ENCODE measurements at places on chromosomes 12 and 14.

DNA sequence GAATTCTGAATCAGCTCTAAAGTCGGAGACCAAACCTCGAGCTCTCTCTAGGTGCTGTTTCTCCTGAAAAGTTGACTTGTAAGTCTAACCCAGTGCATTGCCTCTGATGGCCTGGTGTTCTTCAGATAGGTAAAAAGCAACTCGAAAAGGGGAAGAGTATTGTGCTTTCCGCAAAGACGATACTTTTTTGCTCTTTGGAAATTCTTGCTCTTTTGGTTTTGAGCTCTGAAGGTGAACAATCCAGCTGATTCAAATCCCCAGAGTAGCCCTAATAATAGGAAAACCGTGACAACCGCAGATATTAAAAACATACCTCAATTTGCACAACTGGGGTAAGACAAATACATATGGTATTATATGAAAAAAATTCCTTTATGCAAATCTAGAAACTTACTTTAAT, 447.4 kb downstream of the RAD51B start:
- DNase-seq: no peak

DNA sequence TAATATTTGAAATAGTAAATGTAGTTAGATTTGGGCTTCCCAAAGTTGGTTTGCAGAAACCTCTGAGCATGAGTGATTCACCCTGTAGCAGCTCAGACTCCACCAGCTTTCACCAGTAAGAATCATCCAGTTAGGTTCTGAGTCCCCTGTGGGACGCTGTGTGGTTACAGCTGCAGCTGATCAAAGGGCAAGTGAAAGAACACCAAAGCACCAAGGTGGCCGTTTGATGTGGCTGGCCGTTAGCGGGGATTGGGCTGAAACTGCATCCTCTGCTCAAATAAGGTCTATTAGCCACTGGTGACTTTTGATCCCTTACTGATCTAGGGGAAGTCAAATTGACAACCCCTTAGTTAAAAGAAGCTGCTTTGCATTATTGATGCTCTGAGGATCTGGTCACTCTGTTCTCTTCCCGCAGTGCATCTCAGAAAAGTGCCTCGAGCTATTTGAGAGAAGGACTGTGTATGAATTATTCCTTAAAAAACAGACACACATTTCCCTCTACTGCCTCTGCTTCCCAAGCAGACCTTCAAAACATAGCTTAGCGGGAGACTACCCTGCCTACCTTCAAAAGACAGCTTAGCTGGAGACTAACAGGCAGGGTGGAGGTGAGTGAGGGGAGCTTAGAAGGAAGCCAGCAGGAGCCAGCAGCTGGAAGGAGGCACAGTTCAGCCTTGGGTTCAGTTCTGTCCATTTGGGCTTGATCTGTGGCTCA, 3.7 kb downstream of the ABHD12B start:
- DNase-seq: no peak

- no peak for DNase-seq
Measured at GRCh38 chr14:93116676-93117200, 1.0 kb upstream of the ITPK1 start.

DNA sequence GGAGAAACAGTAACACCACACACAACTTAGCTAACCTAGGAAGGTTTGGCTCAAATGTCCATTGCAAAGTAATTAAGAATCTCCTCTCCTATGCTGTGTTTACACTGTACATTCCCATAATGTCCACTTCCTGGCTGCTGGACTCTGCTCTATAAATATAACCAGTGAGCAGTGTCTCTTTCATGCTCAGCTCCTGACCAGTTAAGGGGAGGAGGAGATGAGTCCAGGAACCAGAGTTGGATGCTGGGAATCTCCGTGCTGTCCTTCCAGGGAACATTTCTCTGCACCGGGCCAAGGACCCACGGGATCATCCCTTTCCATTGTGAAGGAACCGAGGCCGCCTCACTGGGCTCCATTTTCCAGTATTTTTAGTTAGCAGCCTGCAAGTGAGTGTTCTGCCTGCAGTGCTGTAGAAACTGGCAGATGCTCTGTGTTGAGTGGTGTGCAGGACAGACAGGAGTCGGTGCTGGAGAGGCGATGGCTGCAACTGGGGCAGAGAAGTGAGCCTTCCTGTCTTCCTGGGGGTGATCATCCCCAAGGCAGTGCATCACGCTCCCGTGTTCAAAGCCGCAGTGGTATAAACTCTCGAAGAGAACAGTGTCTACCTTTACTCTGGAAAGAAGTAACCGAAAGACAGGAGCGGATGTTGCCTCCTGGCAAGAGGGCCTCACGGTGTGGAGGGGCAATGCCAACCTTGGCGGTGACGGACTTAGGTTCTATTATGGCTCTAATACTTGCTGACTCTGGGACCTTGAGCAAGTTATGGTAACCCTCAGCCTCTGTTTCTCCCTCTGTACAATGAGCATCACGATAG, 195.5 kb downstream of the CACNA1C start:
- DNase-seq: no peak

- no peak for DNase-seq
Measured at GRCh38 chr14:104479901-104480300, 99.7 kb upstream of the C14orf180 start.

- no peak for DNase-seq
Measured at GRCh38 chr14:104086661-104087461, 1.4 kb downstream of the ASPG start.

DNA sequence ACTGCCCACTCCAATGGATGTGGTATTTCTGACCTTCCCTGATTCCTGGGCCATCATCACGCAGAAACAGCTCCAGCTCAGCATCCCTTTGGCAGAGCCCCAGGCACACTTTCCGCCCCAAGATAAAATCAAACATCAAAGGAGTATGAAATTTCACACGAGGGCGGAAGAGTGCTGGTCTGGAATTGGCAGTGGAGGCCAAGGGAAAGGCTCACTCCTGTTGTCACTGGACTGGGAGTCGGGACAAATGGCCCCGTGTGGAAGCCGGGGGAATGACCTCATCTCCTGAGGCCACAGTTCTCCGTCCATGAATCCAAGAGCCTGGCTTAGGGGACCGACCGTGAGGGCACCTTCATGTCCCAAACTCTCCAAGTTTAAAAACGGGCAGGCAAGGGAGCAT, 40.9 kb downstream of the FZD10 start:
- no peak for DNase-seq

- DNase-seq: no peak
Measured at GRCh38 chr14:74735125-74735524, 22.2 kb downstream of the FCF1 start.

GRCh38 chr12:24200010-24200409, 250.5 kb upstream of the SOX5 start:
- no peak for DNase-seq

- DNase-seq: no peak
Measured at GRCh38 chr14:52987514-52987913, 36.7 kb upstream of the FERMT2 start.

- peak; percentile 47 for DNase-seq
Measured at GRCh38 chr12:53006810-53007309, 604 bp downstream of the EIF4B start.

DNA sequence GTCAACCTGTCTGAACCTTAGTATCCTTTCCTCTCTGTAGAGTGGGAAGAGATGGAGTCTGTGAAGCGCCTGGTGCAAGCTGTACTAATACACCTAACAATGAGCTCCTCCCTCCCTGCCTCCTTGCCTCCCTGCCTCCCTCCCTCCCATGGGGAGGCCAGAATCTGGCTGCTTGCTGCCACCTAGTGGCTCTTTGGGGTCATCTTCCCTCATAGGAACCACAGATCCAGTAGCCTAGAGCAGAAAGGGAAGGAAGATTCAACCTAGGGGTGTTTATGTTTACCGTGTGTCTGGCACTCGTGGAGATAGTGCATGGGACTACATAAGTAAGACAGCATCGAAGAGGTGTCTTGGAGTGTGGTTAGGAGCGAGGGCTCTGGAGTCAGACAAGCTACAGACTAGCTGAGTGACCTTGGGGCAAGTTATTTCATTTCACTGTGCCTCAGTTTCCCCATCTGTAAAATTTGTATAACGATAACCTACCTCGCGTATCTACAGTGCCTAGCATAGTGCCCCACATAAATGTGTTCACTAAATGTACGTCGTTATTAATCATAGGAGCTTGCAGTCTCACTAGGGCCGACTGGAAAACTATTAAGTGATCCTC, 35.5 kb upstream of the TSPAN9 start:
- DNase-seq: no peak

DNA sequence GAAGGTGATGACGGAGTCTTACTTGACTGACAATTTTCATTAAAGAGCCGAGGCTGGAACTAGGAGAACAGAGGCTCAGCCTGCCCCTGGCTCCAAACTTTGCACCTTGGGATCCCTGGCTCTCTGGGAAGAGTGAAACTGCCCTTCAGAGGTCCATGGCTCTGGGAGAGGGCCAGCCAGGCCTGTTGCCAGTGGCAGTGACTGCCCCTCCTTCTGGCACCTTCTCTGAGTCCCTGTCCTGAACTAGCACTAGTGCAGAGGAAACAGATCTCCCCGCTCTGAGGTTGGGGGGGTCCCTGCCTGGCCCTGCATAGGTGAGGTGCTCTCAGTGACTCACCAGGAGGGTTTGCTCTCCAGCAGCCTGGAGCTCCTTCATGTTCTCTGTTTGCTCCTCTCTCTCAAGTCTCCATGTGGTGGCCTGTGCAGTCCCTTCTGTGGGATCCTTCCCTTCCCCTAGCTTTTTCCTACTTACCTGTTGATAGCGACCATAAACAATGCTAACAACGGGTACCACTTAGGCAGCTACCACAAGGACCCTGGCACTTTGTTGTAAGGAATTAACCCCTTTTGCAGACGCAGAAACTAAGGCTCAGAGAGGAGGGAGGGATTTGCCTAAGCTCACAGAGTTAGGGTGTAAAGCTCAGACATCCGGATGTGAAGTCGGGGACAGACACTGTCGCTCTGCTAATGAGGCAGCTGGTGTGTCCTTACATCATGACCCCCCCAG, 22.4 kb downstream of the FAM222A start:
- DNase-seq: no peak

GRCh38 chr12:69252033-69252432, 12.7 kb downstream of the CPSF6 start:
- DNase-seq: no peak

GRCh38 chr14:67457782-67458181, 30.7 kb downstream of the TMEM229B start:
- DNase-seq: no peak

DNA sequence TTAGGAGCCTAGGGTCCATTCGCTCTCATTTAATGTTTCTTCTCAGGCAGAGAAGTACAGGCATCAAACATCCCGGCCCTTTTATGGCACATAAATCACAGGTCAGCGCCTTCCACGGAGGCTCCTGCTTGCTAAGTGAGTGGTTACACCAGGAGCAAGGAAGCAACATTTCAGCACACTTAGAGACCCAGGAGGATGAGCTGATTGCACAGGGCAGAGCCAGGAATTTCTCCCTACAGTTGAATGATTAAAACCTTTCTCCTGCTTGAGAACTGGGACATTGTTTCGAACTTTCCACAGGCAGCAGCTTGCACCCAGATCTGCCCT, 233.4 kb downstream of the SPTSSA start:
- DNase-seq: no peak

- DNase-seq: no peak
Measured at GRCh38 chr12:11059784-11060183, 2.3 kb downstream of the TAS2R46 start.

GRCh38 chr14:59695198-59695597, 118.6 kb upstream of the CCDC175 start:
- no peak for DNase-seq

DNA sequence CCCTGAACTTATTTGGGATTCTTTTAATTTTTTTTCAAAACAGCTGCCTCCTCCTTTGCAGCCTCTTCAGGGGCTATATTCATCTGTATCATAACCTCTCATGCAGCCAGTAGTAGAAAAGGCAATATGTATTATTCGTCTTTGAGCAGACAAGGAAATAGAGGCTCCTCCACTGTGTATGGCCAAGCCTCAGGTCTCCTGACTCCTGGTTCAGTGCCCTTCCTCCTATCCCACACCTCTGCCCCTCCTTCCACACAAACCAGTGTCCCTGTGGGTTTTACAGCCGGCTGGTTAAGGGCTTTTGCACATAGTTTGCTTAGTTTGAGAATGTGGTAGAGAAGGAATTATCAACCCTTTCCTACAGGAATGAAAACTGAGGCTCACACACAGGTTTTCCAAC, 8.8 kb upstream of the ACVRL1 start:
- no peak for DNase-seq

DNA sequence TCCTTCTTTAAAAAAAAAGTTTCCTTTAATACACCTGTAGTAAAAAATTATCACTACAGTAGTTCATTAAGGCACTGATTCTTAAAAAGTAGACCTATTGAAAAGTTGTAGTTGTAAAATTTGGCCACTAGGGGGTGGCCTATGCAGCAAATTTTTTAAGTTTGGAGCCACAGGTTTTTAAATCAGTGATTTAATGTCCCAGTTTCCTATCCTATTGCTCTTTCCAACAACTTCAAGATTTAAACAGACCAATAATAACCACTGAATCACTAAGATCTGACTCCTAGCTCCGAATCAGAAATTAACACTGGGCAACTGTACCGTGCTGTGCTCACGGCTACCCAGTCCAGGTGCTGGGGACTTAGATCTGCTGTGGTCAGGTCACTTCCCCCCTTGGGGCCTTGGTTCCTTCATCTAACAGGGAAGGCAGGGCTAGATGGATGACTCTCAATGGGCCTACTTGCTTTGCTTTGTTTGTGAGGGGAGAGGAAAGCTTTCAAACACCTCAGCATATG, 279.3 kb downstream of the MED13L start:
- peak; percentile 38 for DNase-seq

Measured in left renal cortex interstitium (tissue), 4 donors.